ENCODE measurements at places on chromosomes 7 and 10.
A peak's percentile ranks its signal among the peaks of the same experiment; 100 is the strongest.

GRCh38 chr10:80413271-80413996 is 5.1 kb downstream of the PRXL2A start:
- DNase-seq = peak; percentile 6

DNA sequence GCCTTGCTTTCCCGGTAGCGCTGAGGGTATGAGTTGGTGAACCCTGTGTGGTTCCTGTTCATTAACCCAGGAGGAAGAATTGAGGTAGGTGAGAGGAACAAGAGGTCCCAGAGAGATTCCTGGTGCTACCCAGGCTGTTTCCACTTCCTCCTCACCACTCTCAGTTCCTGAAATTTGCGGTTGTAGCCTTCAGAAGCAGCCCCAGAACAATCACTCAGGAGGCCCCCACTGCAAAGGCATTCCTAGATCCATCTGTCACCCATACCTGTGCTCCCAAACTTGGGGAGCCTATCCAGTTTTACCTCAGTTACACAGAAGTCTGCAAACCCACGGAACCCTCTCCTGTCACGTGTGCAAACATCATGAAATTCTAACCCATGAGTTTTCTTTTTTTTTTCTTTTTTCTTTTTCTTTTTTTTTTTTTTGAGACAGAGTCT is 9.0 kb upstream of the PIP4K2A start:
- DNase-seq = no peak

DNA sequence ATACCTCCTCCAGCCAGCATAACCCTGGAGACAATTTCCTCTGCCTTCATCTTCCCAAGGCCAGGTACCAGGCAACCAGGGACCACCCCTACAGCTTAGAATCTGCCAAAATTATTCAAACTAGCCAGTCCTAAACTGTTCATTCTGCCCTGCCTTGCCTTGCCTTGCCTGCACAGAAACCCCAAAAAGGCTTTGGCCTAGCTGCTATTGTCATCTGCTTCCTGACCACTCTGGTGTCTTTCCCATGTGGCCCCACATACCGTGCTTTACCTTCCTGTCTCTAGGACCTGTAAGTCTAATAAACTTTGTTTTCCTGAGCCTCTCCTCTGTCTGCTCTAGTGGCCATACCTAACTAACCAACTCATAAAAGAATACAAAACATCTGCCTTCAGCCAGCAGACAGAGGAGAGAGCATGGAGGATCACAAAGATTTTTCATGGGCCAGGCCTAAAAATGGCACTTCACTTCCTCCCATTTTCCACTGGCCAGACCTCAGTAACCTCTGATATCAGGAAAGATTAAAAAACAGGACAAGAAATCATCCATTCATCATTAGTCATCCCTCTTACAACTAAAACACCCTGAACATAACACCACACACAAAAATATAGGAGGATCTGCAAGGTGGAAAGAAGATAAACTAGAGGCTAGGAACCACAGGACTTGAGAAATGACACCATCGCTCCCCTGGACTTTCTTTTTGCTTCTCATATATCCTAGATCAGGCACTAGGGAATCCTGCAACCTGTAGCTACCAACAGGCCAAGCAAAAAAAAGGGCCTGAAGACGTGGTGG is 51.5 kb downstream of the IMMP2L start:
- no peak for DNase-seq

DNA sequence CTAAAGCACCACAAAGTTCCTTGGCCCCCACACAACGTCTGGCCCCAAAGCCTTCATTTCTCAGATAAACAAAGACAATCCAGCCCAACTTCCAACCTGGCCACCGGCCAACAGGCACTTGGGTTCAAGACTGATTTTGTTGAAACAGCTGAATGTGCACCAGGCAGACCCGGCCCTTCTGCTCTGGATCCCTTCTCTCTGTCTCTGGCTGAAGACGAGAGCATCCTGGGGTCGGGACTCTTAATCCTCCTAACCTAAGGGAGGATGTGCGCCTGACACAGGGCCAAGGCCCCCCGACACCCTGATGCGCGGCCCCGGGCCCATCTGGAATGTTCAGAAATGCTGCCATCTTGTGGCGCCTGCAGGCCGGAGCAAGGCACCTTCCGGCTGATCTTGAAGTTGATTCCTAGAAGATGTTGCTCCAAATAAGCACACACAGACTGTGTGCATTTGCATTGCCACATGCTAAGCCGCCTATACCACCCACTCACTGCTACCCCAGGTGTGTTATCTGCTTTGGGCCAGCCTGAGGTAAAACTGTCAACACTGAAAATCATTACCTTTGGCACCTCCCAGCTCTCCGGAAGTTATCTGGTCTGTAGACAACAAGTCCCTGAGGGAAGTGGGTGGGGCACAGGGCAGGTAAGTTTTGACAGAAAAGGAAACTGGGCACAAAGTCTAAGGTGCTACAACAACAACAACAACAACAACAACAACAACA is 98.4 kb upstream of the HABP2 start:
- DNase-seq = no peak

DNA sequence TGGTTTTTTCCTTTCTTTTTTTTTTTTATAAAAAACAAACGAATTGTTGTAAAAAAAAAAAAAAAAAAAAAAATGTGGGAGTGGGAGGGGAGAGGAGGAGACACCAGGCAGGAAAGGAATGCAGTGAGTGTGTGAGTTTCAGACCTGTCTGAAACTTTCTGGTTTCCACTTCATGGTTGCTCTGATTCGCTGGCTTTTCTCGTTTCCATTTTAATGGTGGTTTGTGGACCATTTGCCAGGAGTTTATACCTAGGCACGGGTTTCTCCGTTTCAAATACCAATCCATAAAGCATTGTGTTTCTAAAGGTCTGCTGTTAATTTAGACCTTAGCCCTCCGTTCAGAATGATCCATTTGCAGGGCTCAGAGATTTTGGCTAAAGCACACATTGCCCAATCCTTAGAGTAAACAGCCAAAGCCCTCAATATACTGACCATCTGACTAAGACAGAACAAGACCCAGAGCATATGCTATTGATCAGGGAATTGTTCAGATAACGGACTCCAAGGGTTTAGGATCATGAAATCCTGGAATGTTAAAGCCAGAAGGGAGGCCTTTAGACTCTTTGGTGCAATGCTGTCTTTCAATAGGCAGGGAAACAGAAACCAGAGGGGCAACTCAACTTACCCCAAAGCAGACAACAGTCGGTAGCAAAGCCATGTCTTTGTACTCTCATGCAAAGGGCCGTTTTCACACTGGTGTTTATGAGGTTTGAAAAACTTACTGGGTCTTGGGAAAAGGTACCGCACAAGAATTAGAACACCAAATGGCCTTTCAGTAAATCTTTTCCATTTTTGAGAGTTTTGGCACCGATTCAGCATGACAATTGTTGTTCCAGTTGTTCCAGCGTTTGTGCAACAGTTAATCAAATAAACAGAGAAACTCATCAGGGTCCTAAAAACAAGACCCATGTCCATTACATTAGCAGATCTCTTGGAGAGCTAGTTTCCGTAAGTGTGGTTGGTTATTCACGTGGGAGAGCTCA is 94.3 kb upstream of the AGBL3 start:
- no peak for DNase-seq

DNA sequence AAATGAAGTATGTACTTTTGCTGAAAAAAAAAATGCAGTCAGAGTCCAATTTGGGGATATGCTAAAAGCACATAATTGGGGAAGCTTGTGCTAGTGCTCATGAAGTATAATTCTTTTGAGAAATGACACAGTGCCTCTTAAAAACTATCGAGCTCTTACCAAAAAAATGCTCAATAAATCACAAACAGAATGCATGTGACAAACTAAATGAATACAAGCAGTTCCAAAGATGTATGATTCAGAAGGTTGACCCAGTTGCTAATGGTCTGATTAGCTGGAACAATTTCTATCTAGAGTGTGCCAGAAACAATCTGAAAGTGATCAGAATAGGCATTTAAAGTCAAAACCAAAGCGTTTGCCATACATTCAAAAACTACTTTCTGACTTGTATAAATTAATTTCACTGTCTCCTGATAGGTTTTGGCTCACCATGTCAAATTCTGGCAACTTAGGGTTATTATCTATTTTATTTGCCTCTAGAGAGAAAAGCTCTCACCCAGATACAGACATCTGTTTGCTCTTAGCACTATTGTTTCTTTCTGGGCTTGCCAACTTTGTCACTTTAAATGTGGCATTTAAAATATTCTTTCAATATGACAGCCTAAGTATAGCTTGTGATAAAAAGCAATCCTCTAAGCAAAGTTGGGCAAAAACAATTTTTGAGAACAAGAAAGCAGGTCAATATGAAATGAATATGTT is 114.7 kb upstream of the AHR start:
- no peak for DNase-seq

DNA sequence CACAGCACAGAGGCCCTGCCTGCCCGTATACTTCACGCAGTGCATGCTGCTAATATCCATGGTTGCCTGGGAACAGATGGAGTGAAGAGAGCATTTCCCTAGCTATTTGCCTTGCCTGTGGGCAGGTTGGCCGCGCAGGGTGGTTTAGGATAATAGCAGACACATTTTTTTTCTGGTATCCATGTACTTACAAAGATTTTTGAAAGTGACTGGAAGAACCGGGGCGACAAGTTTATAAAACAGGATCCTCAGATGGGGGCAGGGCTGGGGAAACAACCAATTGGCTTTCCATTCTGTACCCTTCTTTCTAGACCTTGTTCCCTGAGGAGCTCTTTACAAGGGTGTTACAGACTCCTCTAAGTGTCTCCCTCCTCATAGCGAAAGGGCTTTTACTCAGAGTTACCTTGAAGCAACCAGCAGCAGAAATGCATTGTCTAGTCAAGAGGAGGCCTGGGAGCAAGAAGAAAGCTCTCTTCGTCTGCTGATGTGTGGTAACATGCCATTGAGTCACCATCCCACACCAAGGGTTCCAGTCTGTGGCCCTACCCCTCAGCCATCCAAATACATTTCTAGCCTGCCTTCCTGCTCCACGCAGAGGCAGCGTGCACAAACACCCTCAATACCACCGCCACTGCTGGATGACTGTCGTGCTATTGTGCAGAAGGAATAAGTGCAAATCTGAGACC is 31.5 kb downstream of the MTURN start:
- no peak for DNase-seq

GRCh38 chr10:14413523-14413922 is 82.8 kb upstream of the FRMD4A start:
- DNase-seq = no peak

Data from SK-N-MC (cell line).